ENCODE measurements at places on chromosomes 11 and 22.
A peak's percentile ranks its signal among the peaks of the same experiment; 100 is the strongest.

GRCh38 chr22:26321469-26321913 lies 107.6 kb upstream of the ASPHD2 start:
- no peak for DNase-seq

GRCh38 chr22:43885319-43885671 lies 6.5 kb downstream of the PNPLA5 start:
- no peak for DNase-seq

DNA sequence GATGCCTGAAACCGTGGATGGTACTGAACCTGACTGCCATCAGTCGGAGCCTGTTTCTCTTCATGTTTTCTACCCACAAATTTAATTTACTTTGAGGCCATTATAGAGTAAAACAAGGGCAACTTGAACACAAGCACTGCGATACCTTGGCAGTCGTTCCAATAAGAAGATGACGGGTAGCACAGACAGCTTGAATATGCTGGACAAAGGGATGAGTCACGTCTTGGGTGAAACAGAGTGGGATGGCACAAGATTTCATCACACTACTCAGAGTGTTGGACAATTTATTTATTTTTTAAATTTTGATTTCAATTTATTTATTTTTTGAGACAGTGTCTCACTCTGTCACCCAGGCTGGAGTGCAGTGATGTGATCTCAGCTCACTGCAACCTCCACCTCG lies 5.7 kb downstream of the DIXDC1 start:
- DNase-seq: peak; percentile 87

DNA sequence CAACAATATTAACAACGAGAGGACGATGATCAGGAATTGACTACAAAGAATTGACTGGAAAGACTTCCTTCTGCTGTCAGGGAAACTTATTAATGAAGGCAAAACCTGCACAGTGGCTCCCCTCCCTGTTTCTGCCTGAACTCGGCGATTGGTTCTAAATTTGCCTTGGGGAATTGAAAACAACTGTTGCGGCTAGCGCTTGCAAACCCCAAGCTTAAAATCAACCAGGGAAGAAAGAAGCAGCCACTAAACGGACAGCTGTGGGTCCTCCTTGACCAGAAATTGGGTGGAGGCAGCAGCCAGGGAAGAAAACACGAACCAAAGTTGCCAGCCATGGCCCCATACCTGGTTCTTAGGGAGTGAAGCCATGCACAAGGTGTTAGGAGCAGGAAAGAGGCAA lies 383.5 kb upstream of the CADM1 start:
- no peak for DNase-seq

DNA sequence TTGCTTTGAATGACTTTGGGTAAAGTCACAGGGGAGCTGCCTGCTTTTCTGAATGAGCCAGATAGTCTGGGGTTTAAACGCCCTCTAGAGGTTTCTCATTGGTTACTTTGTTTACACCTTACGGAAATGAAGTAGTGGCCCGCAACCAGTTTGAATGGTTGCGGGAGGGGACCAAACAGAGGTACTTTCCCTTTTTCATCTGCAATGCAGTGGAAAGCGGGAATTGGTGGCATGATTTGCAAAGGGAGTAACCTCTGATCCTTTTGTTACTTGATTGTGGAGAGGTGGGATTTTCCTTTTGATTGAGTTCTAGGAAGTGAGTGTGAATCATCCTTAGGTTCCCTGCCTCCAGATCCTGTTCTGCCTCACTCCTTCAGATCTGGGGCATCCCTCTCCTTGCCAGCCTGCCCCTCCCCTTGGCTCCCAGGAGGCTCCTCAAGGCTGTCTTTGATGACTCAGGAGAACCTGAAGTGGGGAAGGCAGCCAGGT lies 15.9 kb upstream of the GLYATL1 start:
- peak; percentile 64 for DNase-seq

GRCh38 chr11:77557553-77557952 lies 32.2 kb upstream of the AQP11 start:
- peak; percentile 14 for DNase-seq
